Colonic mucosa (tissue), 4 donors: ENCODE measurements at places on chromosomes 4 and X.
A peak's percentile ranks its signal among the peaks of the same experiment; 100 is the strongest.

GRCh38 chr4:147635348-147635747 lies 18.2 kb downstream of the TMEM184C start:
- H3K4me3 ChIP-seq, result no peak overlapping the region
- H3K27ac ChIP-seq, result no peak overlapping the region
- H3K27me3 ChIP-seq, result no peaks in the 10 kb centered on the region

DNA sequence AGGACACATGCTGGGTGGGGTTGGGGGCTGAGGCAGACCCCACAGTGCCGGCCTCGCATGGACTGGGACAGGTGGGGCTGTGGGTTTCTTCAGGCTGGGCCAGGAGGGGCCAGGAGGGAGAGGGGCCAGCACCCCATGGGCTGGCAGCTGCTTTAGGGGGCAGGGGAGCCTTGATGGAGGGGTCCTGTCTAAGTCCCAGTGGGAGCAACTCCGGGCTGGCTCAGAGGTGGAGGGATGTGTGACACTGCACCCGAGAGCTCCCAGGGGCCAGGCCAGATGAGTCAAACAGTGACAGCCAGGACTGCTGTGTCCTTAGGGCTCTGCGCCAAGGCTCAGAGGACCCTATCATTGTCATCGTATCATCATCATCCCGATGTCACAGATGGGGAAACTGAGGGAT lies 4.4 kb upstream of the ABLIM2 start:
- H3K4me1 ChIP-seq, result peaks cover 7% of the 10 kb centered on the region
- peaks cover 2% of the 10 kb centered on the region for H3K27me3 ChIP-seq
- H3K27ac ChIP-seq, result no peak overlapping the region
- no peak for DNase-seq

GRCh38 chrX:43969504-43970501 lies 3.4 kb downstream of the NDP start:
- H3K27ac ChIP-seq, result no peak overlapping the region
- peaks cover 22% of the 10 kb centered on the region for H3K27me3 ChIP-seq
- H3K4me3 ChIP-seq, result no peak overlapping the region
- no peaks in the 10 kb centered on the region for H3K36me3 ChIP-seq

GRCh38 chr4:75889537-75890199 lies 12.6 kb downstream of the PPEF2 start:
- DNase-seq, result no peak
- no peaks in the 10 kb centered on the region for H3K36me3 ChIP-seq
- no peak overlapping the region for H3K27ac ChIP-seq
- H3K27me3 ChIP-seq, result no peaks in the 10 kb centered on the region

DNA sequence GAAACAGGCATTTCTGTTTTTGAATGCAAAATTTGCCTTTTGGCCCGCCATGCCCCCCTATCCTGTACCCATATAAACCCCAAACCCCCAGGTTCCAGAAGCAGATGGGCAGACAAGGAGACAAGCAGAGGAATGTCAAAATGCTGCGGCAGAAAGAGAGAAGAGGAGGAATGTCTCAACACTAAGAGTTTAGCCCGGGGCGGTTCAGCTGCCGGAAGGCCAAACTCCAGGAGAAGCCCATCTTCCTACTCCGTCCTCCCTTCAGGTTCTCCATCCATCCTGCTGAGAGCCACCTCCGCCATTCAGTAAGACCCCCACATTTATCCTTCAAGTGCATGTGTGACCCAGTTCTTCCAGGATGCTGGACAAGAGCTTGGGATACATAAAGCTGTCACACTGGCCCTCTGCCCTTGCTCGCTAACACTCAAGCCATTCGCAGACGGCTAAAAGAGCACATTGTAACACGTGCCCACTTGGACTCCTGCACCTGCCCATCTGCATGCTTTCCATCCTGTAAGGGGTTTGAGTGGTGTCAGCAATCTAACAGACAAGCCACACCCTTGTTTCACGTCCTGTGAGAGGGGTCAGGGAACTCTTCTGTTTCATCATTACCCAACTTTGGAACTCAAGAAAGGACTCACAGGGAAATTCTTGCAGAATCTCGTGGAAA lies 31.3 kb downstream of the TLR10 start:
- no peak overlapping the region for H3K4me3 ChIP-seq
- H3K4me1 ChIP-seq, result no peaks in the 10 kb centered on the region
- H3K27me3 ChIP-seq, result no peaks in the 10 kb centered on the region
- H3K36me3 ChIP-seq, result no peaks in the 10 kb centered on the region
- DNase-seq, result no peak
- no peak overlapping the region for H3K27ac ChIP-seq

DNA sequence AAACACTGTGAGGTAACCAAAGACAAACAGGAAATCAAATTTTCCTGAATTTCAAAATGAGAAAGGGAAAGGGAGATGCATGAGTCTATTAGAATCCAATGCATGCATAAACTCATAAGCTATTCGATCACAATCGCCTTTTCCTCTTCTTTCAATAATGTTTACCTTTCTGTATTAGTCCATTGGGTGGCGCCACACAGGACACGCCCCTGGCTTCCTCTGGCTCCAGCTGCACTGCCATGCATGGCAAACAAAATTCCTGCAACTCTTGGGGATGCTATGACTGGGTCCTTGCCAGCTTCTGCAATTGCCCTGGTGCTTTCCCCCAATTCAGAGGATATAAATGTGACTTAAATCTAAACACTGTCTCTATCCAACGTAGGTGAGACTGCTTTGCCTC lies 424.5 kb upstream of the PCDH7 start:
- no peaks in the 10 kb centered on the region for H3K36me3 ChIP-seq

DNA sequence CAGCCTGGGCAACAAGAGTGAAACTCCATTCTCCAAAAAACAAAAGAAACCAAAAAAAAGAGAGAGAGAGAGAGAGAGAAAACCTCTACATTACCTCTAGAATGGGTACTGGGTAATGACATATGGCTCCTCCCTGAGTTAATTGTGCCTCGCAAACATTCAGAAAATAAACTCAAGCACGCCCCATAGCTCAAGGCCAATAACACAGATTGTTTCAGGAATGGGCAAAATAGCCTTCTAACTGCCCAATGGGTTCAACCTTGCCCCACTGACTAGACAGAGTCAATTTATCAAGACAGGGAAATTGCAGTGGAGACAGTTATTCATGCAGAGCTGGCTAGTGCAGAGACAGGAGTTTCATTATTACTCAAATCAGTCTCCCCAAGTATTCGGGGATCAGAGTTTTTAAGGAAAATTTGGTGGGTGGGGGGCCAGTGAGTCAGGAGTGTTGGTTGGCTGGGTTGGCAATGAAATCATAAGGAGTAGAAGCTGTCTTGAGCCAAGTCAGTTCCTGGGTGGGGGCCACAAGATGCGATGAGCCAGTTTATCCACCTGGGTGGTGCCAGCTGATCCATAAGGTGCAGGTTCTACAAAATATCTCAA lies 25.1 kb downstream of the NIPAL1 start:
- no peaks in the 10 kb centered on the region for H3K4me1 ChIP-seq
- H3K36me3 ChIP-seq, result no peaks in the 10 kb centered on the region
- no peak for DNase-seq
- no peaks in the 10 kb centered on the region for H3K27me3 ChIP-seq
- no peak overlapping the region for H3K4me3 ChIP-seq
- no peak overlapping the region for H3K27ac ChIP-seq

GRCh38 chr4:95551653-95552052 lies 2.9 kb upstream of the UNC5C start:
- H3K27me3 ChIP-seq, result peaks cover 29% of the 10 kb centered on the region
- no peak overlapping the region for H3K27ac ChIP-seq
- no peak for DNase-seq
- no peaks in the 10 kb centered on the region for H3K36me3 ChIP-seq

GRCh38 chr4:150072471-150072870 lies 5.8 kb upstream of the DCLK2 start:
- H3K27ac ChIP-seq, result no peak overlapping the region
- no peak overlapping the region for H3K4me3 ChIP-seq
- H3K36me3 ChIP-seq, result no peaks in the 10 kb centered on the region
- H3K4me1 ChIP-seq, result no peaks in the 10 kb centered on the region
- DNase-seq, result no peak

GRCh38 chrX:120727452-120727851 lies 97.6 kb upstream of the C1GALT1C1 start:
- no peaks in the 10 kb centered on the region for H3K36me3 ChIP-seq
- H3K4me3 ChIP-seq, result no peak overlapping the region
- H3K27me3 ChIP-seq, result no peaks in the 10 kb centered on the region
- H3K27ac ChIP-seq, result no peak overlapping the region
- H3K4me1 ChIP-seq, result no peaks in the 10 kb centered on the region
- DNase-seq, result no peak

- no peaks in the 10 kb centered on the region for H3K36me3 ChIP-seq
- H3K4me1 ChIP-seq, result no peaks in the 10 kb centered on the region
- no peak overlapping the region for H3K4me3 ChIP-seq
- no peak overlapping the region for H3K27ac ChIP-seq
Measured at GRCh38 chrX:53312946-53313727, 31.8 kb upstream of the IQSEC2 start.

DNA sequence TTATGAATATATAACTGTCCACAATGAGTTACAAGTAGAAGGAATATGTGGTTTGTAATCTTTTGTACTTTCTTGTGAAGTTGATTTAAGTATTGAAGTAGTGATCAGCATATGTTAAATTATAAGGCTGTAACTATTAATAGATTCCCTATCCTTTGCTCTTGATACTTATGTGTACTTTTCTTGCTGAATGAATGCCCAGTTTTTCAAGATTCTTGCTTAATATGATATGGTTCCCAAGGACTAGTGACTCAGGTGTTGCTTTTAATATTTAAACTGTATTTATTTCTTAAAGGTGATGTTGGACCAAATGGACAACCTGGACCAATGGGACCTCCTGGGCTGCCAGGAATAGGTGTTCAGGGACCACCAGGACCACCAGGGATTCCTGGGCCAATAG lies 121.7 kb downstream of the IRS4 start:
- no peaks in the 10 kb centered on the region for H3K4me1 ChIP-seq
- H3K4me3 ChIP-seq, result no peak overlapping the region
- H3K27me3 ChIP-seq, result no peaks in the 10 kb centered on the region
- H3K36me3 ChIP-seq, result no peaks in the 10 kb centered on the region

DNA sequence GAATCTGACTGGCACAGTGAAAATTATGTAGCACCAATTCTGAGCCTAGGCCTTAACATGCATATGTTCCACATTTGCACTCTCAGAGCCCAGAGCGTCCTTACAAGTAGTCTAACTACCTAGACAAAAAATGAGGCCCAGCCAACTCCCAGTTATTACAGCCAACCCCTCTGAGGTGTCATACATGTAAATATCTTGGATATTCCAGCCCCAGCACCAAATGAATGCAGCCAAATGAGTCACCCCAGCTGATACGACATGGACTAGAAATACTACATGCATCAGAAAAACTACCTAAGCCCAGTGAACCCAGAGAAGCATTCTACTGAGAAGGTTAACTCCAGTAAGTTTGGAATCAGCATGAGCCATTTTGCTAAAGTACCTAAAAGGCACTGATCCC lies 145.1 kb downstream of the STPG2 start:
- DNase-seq, result no peak
- no peaks in the 10 kb centered on the region for H3K36me3 ChIP-seq
- no peak overlapping the region for H3K4me3 ChIP-seq
- no peak overlapping the region for H3K27ac ChIP-seq
- H3K27me3 ChIP-seq, result no peaks in the 10 kb centered on the region

GRCh38 chrX:133365871-133366611 lies 49.2 kb downstream of the GPC4 start:
- H3K27me3 ChIP-seq, result no peaks in the 10 kb centered on the region
- no peak overlapping the region for H3K4me3 ChIP-seq
- H3K36me3 ChIP-seq, result no peaks in the 10 kb centered on the region
- no peak for DNase-seq
- H3K4me1 ChIP-seq, result no peaks in the 10 kb centered on the region

GRCh38 chr4:152408514-152409327 lies 127.2 kb downstream of the FBXW7 start:
- DNase-seq, result peak; percentile 34
- H3K4me3 ChIP-seq, result no peak overlapping the region
- no peaks in the 10 kb centered on the region for H3K4me1 ChIP-seq
- H3K27me3 ChIP-seq, result no peaks in the 10 kb centered on the region
- no peak overlapping the region for H3K27ac ChIP-seq

- H3K27ac ChIP-seq, result no peak overlapping the region
- H3K4me1 ChIP-seq, result no peaks in the 10 kb centered on the region
- H3K27me3 ChIP-seq, result no peaks in the 10 kb centered on the region
- H3K4me3 ChIP-seq, result no peak overlapping the region
- H3K36me3 ChIP-seq, result no peaks in the 10 kb centered on the region
- peak; percentile 29 for DNase-seq
Measured at GRCh38 chrX:123835661-123836371, 24.0 kb upstream of the XIAP start.

GRCh38 chr4:38601244-38601915 lies 62.6 kb upstream of the KLF3 start:
- H3K27ac ChIP-seq, result no peak overlapping the region
- no peaks in the 10 kb centered on the region for H3K27me3 ChIP-seq
- no peak overlapping the region for H3K4me3 ChIP-seq
- DNase-seq, result no peak
- peaks cover 5% of the 10 kb centered on the region for H3K4me1 ChIP-seq
- no peaks in the 10 kb centered on the region for H3K36me3 ChIP-seq

GRCh38 chrX:110669572-110669971 lies 126.0 kb downstream of the CHRDL1 start:
- H3K4me3 ChIP-seq, result no peak overlapping the region
- H3K36me3 ChIP-seq, result no peaks in the 10 kb centered on the region
- no peak for DNase-seq
- H3K27ac ChIP-seq, result no peak overlapping the region
- H3K4me1 ChIP-seq, result no peaks in the 10 kb centered on the region

DNA sequence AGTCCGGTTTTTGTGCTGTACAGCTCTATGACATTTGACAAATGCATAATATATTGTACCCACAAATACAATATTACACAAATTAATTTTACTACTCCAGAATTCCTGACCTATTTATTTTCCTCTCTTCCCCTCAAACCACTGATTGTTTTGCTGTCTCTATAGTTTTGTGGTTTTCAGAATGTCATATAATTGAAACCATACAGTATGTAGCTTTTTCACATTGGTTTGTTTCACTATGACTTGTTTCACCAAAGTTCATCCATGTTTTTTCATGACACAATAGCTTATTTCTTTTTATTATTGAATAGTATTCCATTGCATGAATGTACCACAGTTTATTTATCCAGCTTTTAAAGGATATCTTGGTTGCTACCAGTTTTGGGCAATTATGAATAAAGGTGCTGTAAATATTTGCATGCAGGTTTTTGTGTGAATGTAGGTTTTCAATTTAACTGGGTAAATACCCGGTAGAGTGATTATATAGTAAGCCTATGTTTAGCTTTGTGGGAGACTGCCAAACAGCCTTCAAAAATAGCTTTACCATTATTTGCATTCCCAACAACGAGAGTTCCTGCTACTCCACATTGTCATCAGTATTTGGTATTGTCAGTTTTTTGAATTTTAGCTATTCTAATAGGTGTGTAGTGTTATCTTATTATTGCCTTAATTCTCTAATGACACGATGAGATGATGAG lies 25.9 kb downstream of the RNF175 start:
- H3K27ac ChIP-seq, result no peak overlapping the region
- no peak overlapping the region for H3K4me3 ChIP-seq
- H3K36me3 ChIP-seq, result no peaks in the 10 kb centered on the region
- no peak for DNase-seq
- H3K27me3 ChIP-seq, result no peaks in the 10 kb centered on the region

GRCh38 chr4:74638001-74638400 lies 156.3 kb downstream of the BTC start:
- no peak overlapping the region for H3K27ac ChIP-seq
- H3K4me3 ChIP-seq, result no peak overlapping the region
- DNase-seq, result no peak

GRCh38 chrX:23514082-23514481 lies 153.2 kb upstream of the PRDX4 start:
- no peaks in the 10 kb centered on the region for H3K4me1 ChIP-seq
- no peak overlapping the region for H3K27ac ChIP-seq
- H3K4me3 ChIP-seq, result no peak overlapping the region
- H3K36me3 ChIP-seq, result no peaks in the 10 kb centered on the region
- DNase-seq, result no peak
